Right renal pelvis (tissue), 4 donors: ENCODE measurements at places on chromosomes 4 and X. TPM values are rescaled to one million over a fixed set of nuclear protein-coding genes. Genes with fewer than 3 reads are reported as not detected.

- no peak for DNase-seq
Observed at GRCh38 chr4:27006646-27007045, 146.0 kb downstream of the STIM2 start.

DNA sequence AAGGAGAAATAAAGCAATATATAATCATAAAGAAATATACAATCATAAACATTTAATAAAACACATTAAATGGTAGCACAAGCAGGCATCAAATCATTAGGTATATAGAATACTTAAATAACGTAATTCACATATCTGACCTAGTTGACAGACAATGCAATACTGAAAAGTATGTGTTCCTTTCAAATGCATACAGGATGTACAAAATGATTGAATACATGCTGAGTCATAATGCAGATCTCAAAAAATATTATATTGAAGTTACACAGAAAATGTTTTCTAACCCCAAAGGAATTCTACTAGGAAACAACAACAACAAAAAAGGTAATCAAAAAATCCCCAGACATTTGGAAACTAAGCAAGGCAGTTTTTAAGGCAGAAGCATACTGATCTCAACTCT, 1072.0 kb upstream of the INTU start:
- no peak for DNase-seq

DNA sequence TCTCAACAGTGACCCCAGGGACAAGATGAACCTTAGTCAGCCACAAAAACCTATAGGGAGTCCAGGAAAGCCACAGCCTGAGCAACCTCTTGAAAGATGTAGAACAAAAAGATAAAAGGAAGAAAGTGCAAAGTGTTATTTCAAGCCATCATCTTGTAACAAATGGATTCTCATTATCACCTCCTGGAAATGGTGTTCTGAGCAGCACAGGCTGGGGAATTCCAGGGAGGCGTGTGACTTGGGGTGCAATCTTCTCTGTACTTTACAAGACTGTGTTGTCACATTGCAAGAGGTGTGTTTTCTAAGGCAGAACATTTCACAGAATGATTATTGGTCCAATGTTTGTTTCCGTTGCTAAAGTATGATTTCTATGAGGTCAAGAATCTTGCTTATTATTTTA, 214.0 kb downstream of the DHRSX start:
- DNase-seq: no peak

DNA sequence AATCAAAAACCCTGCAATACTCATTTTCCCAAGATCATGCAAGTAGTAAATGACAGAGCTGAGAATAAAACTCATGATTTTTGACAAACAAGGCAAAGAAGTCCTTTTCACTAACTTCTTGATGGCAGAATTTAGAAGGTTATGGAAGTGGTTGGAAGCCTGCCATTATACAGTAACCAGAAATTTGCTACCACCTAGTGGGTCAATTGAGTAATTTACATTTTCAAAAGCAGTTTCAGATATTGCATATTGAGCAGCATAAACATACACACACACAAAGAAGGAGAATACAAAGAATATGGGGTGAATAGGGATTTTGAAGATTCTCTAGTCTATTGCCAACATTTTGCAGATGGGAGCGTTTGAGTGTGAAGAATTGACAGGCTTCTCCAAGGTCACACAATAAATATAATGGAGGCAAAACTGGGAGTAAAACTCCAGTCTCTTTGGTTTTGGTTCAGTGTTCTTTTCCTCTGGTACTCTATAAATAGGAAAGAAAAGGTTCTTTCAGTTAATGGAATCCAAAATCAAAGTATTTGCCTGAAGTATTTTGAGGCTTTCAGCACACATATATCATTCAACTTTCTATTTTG, 70.2 kb downstream of the GC start:
- peak; percentile 20 for DNase-seq

DNA sequence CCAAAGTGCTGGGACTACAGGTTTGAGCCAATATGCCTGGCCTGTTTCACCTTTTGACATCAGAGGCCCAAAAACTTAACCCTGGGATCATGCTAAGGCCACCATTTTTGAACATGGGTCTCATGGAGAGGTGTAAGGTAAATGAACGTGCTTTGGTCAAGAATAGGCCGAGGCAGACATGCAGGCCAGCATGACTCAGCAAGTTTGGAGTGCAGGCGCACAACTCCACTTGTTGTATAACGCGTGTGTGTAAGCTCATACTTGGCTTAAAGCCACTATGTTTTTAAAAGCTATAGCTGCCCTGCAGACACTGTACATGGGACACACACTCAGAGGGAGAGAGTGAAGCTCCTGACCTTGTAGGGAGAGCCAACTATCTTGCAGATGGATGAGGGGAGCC, 43.8 kb upstream of the HPSE start:
- DNase-seq: no peak

GRCh38 chr4:147039976-147040575, 94.4 kb upstream of the TTC29 start:
- no peak for DNase-seq

- DNase-seq: no peak
Observed at GRCh38 chr4:54231768-54232688, 2.9 kb downstream of the PDGFRA start.

DNA sequence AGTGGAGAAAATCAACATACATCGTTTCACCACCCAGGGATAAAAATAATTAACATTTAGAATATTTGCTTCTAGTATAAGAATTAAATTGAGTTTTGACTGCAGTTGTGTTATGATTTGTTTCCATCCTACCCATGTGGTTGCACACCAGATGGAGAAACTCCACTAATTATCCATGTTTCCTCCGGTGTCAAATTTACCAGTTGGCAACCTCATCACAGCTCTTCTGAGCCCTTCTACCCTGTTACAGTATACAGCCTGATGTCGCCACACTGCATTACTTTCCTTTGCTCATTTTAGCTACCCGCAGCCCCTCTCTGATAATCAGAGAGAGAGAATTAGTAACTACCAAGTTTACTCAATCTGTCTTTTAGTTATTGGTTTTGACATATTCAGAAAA, 411.2 kb downstream of the DTHD1 start:
- DNase-seq: no peak

- no peak for DNase-seq
Observed at GRCh38 chr4:128924951-128925350, 115.5 kb downstream of the JADE1 start.

GRCh38 chr4:185831125-185831815, 19.3 kb upstream of the SORBS2 start:
- DNase-seq: no peak

- DNase-seq: no peak
Observed at GRCh38 chrX:24277405-24277804, 36.5 kb downstream of the SUPT20HL2 start.

DNA sequence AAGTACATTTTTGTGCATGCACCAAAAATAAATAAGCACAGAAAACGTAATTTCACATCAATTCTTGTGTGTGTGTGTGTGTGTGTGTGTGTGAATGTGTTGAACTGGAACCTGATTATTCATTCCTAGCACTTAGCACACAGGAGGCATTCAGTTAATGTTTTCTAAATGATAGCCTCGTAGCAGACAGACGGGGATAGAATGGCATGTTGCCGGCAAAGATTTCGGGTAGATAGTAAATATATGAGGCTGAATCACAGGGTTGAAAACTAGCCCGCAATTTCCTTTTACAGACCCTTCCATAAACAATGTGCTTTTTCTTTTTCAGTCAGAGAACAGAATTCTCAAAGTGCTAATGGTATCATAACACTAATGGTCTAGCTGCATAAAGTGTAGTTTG, 13.5 kb downstream of the MAOB start:
- no peak for DNase-seq

DNA sequence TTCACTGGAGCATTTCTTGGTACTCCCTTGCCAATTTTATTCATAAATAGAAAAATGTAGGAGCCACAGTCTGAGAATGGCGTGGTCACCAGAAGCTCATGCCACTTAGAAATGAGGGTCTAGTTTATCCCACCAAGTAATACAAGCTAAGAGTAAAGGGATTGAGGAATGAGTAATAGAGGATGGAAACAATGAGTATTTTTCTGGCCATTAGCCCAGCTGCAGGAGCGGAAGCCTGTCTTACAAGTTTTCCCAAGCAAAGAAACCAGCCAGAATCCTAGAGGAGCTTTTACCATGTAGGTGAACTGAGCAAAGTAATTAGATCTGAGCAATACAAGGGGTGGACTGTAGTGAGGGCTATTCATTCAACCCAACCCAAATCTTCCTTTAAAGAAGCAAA, 160.7 kb upstream of the NPY2R start:
- no peak for DNase-seq

- no peak for DNase-seq
Observed at GRCh38 chrX:149284616-149285015, 220.5 kb downstream of the IDS start.

The PNMA5 gene
- polyA plus RNA-seq: 0.19 TPM

The GPRASP1 gene
- polyA plus RNA-seq: 14.4 TPM

The SYN1 gene
- 6.2 TPM for polyA plus RNA-seq

The RASSF6 gene
- polyA plus RNA-seq: 9.0 TPM

The CXCR3 gene
- 0.12 TPM for polyA plus RNA-seq

The TASL gene
- polyA plus RNA-seq: 0.36 TPM

The SRPK3 gene
- 0.90 TPM for polyA plus RNA-seq

The PHOX2B gene
- 0.88 TPM for polyA plus RNA-seq

The NLRP2B gene
- 0.08 TPM for polyA plus RNA-seq

The COL25A1 gene
- 23.9 TPM for polyA plus RNA-seq

The PTTG2 gene
- polyA plus RNA-seq: not detected
